Astrocyte of the spinal cord (primary cell): ENCODE measurements at places on chromosomes 12 and 14.

- DNase-seq = no peak
These were observed 154.4 kb downstream of the FUT8 start for GRCh38 chr14:65566820-65567522.

DNA sequence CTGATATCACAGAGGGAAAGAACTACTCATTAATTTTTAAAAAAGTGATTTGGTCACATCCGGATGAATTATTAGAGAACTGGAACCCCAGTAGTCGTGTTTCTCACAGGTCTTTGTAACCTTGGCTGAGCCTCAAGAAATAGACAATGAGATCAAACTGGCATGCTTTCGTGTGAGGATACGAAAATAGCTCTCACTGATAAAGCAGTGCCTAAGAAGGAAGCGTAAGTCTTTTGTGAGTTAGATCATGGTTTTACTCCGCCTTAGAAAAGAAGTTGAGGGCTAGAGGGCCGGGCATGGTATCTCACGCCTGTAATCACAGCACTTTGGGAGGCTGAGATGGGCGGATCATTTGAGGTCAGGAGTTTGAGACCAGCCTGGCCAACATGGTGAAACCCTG lies 33.8 kb upstream of the GALNT16 start:
- no peak for DNase-seq

GRCh38 chr12:132422040-132422380 lies 67.9 kb upstream of the FBRSL1 start:
- no peak for DNase-seq

DNA sequence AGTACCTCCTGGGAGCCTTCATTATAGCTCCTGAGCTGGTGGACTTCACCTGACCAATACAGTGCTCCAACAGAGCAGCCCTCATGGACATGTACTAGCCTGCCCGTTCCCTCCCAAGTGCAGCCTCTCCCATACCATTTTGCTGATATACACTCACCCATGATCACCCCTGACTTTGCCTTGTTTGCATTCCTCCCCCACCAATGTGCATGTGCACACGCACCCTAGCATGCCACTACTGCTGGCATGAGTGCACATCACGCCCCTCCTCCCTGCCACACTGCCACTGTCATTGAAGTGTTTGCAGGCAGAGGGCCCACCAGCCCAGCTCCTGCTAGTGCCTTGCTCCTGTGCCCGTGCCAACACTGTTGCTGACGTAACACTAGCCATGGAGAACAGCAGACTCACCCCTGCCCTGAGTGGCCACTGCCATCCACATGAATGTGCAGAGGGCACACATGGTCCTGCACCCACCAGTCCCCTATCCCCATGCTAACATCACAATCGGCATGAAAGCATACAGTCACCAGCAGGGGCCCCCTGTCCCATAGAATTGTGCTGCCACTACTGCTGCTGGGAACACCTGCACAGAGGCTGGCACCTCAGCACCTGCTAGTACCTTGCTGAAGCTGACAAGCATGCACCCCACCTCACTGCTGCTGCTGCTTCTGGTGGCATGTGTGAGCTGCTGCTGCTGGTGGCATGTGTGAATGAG lies 110.3 kb downstream of the SINHCAF start:
- no peak for DNase-seq

DNA sequence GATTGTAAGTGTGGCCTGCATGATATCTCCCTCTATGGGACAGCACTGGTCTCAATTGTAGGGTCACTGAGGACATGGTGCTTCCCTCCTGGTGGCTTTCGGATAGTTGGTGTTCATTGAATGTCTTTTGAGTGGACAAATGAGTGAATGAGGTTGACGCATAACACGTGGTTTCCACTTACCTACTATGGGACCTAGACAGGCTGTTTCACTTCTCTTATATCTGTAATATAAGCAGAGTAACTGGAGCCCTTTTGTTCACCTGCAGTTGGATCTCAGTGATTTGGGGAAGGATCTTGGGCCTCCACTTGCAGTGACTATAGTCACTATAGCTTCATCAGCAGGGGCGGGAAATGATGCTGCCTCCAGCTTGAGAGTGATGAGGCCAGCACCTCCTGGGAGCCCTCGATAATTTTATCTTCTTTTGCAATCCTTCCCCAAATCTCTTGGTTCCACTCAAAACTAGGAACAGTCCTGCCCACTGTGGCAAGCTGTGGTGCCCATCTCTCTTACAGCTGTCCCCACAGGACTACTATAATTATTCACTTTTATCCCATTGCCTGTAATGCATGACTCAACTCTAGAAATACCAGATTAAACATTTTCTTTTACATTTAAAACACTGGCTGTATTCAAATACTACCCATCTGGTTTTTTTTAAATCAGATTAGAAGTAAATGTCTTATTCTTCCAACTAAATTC lies 242.9 kb downstream of the CHST11 start:
- no peak for DNase-seq

GRCh38 chr14:32941668-32942065 lies 3.0 kb downstream of the NPAS3 start:
- DNase-seq = no peak

DNA sequence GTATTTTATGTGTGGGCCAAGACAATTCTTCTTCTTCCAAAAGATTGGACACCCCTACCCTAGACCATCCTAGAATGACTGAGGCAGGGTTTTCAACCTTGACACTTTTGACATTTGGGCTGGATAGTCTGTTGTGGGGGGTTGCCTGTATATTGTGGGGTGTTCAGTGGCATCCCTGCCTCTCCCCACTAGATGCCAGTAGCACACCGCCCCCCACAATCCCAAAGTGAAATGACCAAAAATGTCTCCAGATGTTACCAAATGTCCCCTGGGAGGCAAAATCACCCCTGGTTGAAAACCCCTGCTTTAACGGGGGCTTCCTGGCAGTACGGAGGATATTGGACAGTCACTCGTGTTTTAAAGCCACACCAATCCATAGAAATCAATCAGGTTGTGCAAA lies 219.6 kb downstream of the PHETA1 start:
- DNase-seq = no peak

GRCh38 chr12:131507094-131507493 lies 203.8 kb upstream of the SFSWAP start:
- no peak for DNase-seq
